ENCODE measurements at places on chromosomes 3 and 15.
A peak's percentile ranks its signal among the peaks of the same experiment; 100 is the strongest.

GRCh38 chr3:31124373-31124772, 229.9 kb upstream of the GADL1 start:
- no peak for DNase-seq

DNA sequence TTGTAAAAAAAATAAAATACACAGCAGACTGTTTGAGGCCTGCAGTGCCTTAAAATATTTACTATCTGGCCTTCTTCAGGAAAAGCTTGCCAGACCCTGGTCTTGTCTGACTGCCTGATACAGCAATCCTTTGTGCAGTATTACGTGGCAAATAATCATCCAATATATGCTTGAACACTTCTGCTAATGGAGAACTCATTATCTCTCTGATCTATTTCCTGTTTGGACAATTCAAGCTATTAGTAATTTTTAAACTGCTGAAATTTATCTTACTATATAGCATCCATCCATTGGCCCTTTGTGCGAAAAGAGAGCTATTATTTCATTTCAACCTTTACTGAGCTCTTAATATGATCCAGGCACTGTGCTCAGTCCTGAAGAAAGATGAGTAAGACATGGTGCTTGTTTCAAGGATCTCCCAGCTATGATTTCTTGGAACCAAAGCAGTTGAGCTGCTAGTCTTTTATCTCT, 15.9 kb downstream of the ATG7 start:
- DNase-seq = no peak

DNA sequence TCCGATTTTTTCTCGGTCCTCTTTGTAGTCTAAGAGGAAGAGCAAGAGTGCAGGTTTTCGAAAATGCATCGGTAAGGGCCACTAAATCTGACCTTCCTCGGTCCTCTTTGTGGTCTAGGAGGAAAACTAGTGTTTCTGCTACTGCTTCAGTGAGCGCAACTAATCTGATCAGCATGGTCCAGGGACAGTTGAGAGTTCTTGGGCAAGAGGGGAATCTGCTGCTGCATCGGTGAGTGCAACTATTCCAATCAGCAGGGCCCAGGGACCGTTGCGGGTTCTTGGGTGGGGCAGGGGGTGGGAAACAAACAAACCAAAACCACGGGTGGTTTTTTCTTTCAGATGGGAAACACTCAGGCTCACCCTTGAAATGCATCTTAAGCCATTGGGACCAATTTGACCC, 10.5 kb upstream of the OSBPL11 start:
- no peak for DNase-seq

DNA sequence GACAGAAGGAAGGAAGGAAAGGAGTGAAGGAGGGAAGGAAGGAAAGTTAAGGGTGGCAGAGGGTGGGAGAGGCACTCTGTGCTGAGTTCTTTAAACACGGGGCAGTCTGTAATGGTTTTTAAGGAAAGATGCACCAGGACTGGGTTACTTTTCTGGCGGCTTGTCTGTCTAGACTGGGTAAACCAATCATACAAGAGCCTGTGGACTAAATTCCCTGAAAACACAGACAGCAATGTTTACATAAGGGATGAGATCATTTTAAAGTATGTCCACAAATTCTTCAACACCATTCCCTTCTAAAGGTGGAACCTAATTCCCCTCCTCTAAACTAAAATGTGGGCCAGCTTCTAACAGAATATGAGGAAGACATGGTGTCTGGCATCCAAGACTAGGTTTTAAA, 235.5 kb upstream of the IGF1R start:
- no peak for DNase-seq

DNA sequence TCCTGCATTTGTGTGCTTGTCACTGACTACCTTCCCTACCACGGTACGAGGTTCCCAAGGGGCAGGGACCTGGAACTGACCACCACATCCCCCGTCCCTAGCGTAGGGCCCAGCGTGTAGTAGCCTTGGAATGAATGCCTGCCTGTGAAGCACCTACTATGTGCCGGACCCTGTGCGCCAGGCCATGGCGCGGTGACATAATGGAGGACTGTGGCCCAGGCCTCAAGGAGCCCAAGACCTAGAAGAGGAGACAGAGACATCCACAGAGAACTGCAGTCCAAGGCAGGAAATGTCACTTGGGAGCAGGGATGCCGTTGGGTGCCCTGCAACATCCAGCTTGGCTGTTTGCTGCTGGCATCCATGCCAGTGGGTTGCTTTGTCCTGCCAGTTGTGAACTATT, 71.9 kb upstream of the SLC6A6 start:
- peak; percentile 46 for DNase-seq

DNA sequence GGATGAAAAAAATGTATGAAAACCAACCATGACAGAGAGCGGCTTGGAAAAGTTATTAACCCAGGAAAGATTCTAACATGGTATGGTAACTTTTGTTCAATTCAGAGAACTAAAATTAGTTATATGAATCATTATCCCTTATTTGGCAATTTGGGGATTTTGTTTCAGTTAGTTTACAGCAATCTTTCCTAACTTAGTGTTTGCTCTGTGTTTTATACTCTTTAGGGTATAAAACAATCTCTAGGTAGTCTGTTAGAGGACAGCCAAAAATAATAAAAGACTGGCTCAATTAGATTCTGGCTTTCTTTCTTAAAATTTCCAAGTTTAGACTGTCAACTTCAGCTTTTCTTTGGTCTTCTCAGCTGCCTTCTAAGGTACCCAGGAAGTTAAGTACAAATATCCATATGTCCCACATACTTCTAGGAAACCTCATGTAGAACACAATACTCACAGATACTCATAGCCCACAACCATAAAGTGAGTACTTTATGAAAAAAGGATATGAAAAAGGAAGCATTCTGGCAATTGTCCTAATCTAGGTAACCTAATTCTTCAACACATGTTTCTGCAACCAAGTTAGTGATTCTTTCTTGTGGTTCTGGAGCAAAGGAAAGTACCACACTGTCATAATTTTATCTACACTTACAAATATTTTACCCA, 849.3 kb downstream of the ROBO1 start:
- no peak for DNase-seq

DNA sequence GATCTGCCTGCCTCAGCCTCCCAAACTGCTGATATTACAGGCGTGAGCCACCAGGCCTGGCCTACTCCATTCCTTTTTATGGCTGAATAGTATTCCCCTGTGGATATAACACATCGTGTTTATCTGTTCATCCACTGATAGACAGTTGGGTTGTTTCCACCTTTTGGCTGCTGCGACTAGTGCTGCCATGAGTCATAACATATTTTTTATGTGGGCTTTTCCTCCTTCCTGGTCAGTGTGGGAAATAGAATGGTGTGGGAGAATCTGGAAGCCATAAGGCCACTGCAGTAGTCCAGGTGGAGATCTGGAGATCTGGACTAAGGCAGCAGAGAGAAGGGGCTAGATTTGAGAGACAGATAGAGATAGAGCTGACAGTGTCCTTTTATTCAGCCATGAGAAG, 16.2 kb downstream of the LCMT2 start:
- no peak for DNase-seq
